ENCODE measurements at places on chromosomes 3 and 15.

- no peak for DNase-seq
Observed at GRCh38 chr3:128380719-128381118, 86.0 kb downstream of the DNAJB8 start.

DNA sequence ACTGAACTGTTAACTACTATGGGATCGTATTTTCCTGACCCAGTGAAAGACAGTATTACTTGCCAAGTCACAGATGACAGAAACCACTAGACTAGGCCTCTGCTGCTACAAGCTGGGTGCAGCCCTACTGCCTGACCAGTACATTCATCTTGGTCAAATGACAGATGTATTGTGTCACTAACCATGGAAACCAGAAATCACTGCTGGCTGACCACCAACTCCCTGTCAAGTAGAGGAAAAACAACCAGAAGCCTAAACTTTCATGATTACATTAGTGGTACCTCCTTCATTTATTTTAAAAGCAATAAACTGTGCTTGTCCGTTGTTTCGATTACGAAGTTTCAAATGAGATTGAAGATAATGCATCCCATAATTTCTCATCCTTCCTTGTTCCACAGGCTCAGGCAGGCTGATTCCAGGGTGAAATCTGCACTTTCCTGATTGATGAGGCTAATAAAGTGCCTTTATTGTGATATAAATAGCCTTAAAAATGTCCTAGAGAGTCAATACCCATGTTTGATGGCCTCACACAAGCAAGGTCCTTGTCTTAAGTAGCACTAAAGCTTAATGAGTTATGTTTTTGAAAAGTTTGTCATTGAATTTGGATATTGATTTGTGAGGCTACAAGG is 309.7 kb downstream of the LSAMP start:
- DNase-seq = no peak

GRCh38 chr3:149571381-149571780 is 86.4 kb downstream of the WWTR1 start:
- DNase-seq = no peak

- DNase-seq = peak; percentile 34
Observed at GRCh38 chr15:70248116-70249025, 150.7 kb upstream of the TLE3 start.

DNA sequence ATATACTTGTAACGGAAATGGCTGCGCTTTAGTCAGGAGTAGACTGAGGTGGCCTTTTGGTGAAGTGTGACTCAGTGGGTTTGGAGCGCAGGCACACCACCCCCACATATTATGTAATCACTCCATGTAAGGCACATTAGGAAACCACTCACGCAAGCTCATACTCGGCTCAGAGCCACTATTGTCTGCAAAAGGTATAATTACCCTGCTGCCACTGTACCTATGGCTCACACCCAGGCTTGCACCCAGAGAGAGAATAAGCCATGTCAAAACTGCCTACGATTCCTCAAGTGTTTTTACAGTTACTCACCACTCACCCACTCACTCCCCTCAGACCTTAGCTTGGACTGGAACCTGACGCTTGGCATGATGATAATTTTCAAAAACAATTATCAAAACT is 611.9 kb upstream of the CCDC54 start:
- no peak for DNase-seq

DNA sequence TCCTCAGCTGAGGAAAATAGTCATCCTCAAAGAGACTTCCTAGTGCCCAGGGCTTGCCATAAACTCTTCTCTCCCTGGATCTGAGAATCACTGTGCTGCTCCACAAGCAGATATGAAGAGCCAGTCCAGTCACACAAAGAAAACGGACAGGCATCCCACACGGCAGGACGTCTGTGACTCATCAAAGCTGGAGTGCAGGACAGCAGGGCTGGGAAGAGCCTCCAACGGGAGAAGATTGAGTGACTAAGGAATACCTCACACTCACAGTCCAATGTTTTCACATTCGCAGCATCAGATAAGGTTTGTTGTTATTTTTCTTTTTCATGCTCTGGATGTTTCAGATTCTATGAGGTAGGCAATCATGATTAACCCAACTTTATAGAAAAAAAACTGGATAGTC is 57.8 kb downstream of the NEK10 start:
- peak; percentile 2 for DNase-seq

- DNase-seq = no peak
Observed at GRCh38 chr3:40566694-40567093, 41.9 kb downstream of the ZNF621 start.

DNA sequence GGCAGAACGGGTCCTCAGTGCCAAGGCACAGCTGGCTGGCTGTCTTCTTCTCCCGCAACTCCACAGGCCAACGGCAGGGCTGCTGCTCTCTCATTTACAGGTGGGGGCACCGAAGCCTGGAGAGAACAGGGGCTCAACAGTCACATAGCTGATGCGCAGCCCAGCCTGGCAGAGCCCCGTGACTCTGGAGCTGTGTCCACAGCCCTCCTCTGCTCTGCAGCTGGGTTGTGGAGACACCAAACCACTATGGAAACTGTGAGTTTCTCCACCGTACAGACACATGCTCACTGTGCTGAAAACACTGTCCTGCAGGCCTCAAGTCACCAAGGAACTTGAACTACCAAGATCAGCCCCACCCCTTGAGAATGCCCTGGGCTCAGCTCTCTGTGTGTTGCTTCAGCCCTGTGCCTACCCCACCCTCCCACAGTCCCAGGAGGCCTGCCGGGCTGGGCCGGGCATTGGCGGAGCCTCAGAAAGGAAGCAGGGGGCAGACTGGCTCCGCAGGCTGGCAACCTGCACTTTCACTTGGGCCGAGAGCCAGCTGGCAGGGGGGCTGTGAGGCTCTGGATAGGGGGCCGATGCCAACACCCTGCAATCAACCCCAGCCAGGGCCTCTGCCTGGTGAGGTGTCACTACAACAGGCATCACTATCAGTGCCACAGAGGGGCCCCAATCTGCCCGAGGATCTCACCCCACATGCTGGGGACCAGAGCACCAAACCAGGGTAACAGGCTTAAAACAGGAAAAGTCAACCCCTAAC is 113.7 kb upstream of the RPL32 start:
- no peak for DNase-seq
